ENCODE measurements at places on chromosomes 5 and 9.

GRCh38 chr9:8447601-8448000, 648.0 kb upstream of the DMAC1 start:
- DNase-seq: no peak

DNA sequence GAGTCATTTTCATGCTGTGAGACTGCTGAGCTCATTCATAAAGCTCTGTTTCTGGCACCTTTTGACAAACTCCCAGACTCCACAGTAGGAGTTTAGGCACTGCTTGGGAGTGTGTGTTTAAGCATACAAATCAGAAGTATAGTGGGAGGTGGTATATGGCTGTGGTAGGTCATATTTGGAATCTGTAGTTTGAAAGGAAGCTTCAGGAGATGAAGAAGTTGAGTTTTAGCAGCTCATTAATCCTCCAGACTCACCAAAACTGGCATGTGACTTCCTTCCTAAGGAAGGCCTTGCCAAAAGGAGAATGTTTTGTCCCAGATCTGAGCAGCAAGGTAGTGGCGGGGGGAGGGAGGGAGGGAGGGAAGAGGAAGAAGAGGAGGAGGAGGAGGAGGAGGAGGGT, 52.8 kb downstream of the SAXO1 start:
- no peak for DNase-seq

- no peak for DNase-seq
These were observed 120.5 kb upstream of the BOD1 start for GRCh38 chr5:173736923-173737412.

DNA sequence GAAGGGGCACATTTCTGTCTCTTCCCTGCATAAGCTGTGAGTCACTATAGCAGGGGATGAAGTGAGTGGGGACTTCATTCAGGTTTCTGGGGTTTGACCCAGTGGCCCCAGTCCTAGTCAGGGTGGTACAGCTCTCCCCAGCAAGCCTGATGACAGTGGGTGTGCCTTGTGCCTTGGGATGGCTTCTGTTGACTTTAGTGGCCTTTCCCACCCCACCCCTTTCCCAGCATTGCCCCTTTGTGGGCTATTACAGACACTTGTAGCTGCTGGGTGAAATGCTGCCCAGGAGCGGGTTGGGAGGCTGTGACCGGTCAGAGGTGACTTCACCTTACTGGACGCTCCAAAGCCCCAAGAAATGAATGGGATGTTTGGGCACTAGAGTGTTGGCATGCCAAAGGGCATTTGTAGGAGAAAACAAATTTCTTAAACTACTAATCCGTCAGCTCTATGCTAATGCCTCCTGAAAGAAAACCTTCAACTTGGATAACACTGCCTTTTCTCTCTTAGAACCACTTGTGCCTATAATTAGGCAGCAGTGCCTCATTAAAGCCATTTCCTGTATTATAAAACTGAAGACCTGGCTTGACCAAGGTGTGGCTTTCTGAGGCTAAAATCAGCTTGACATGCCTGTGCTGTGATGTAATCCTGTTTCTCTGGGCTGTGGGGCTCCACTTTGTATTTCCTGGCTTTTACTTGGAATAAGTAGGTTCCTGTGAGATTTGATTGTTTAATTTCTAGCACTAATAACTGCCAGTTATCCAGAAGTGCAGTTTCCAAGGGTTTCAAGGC, 119.0 kb upstream of the SLC25A48 start:
- no peak for DNase-seq

- no peak for DNase-seq
These were observed 30.0 kb downstream of the RAPGEF1 start for GRCh38 chr9:131709771-131710431.

DNA sequence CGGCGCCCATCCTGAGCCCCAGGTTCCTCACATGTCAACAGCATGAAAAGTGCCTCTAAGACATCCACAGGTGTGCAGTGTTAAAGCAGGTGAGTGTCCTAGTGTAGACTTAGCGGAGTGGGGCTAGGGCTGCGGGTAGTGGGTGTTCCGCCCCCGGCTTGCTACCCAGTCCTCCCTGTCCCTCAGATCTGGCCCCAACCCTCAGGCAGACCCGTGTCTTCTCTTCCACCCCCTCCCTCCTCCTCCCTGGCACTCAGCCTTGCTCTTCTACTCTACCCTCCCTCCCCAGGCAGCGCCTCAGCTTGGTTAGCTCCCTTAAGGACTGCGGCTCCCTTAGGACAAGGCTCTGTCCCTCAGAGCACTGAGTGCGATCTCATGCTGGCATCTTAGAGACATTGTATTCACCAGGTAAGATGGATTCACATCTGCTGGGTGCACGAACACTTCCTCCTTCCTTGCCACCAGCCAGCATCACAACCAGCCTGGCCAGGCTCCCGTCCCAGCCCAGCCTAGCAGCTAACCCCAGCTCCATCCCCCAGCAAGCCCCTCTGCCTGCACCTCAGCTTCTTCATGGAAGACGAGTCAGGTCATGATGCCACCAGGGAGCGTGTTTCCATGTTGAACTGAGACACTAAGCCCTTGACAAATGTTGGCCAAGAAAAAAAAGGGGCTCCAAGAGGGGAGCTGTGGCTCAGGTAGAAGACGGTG, 46.8 kb downstream of the NSUN2 start:
- no peak for DNase-seq

GRCh38 chr5:1212881-1213280, 11.5 kb downstream of the SLC6A19 start:
- no peak for DNase-seq

GRCh38 chr5:157602505-157602904, 26.9 kb upstream of the ADAM19 start:
- DNase-seq: no peak

GRCh38 chr9:37311938-37312708, 110.4 kb upstream of the GRHPR start:
- no peak for DNase-seq

- no peak for DNase-seq
These were observed 280.6 kb upstream of the EFNA5 start for GRCh38 chr5:107951309-107951708.

- no peak for DNase-seq
These were observed 186.7 kb upstream of the SLC24A2 start for GRCh38 chr9:19975499-19975898.

GRCh38 chr5:147464211-147464610, 45.7 kb downstream of the DPYSL3 start:
- DNase-seq: no peak

DNA sequence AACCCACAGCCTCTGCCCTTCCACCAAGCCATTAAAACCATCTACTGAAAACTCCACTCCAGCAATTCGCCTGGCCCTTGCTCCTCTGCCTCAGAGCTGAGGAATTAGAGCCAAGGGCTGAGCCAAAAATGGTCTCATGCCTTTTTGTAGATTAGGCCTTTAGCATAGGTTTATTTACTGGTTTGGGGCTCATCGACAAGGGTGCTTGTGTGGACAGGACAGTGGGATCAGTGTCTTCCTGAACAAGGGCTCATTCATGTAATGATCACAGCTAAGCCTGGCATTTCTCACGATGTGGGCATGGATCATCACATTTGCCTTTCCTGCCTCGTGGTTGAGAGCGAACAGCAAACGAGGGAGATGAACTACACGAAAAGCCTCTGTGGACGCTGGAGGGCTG, 59.2 kb upstream of the PHF24 start:
- no peak for DNase-seq

- no peak for DNase-seq
These were observed 36.2 kb upstream of the CKS2 start for GRCh38 chr9:89274838-89275237.

DNA sequence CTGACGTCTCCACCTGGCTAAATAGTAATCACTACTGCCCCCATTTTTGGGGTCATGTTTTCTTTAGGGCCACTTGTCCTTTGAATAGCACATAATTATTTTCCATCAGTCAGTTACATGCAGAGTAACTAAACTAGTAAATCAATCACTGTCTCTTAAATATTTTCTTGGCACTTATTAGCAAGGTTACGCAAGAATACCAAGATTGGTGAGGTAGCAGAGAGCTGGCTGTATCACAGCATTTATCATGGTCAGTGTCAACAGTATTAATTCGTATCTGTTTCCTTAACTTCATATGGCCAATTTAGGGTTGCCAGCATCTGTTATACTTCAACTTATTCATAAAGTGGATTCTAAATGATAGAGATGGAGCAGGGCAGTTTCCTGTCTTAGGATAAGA, 346.8 kb upstream of the FAM174A start:
- DNase-seq: no peak

- no peak for DNase-seq
These were observed 647.8 kb downstream of the CDH9 start for GRCh38 chr5:26390608-26391007.

DNA sequence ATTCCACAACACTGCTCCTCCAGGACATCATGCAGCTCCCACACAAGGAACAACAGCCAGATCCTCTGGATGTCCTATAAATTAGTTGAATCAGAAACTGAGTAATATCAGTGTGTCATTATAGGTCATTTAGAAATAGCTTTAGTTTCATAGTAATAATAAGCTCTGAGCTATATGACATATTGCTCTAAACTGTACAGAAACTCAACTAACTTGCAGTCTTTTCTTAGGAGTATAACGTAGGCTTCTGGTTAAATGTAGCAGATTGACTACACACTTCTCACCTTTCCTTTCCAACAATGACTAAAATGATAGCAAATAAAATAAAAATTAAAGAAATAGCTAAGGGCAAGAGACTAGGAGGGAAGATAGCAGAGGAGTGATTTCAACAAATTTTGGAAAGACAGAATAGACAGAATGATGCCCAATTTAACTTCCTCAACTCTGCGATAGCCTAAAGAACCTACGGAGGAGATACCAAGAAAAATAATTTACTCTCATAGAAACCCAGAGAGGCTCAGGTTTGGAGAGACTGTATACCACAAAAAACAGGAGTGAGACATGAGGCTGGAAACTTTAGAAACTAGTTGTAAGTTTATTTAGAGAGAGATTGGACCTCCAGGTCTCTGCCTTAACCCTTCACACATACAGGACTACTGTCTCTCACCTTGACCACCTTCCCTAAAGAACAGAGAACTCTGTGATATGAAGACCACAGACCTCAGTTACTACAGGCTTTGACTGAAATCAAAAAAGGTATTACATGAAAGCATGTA, 193.7 kb downstream of the TSSK1B start:
- DNase-seq: no peak

- no peak for DNase-seq
These were observed 149.8 kb upstream of the TNC start for GRCh38 chr9:115267790-115268189.

GRCh38 chr5:167642779-167643517, 648.5 kb upstream of the WWC1 start:
- DNase-seq: no peak

- DNase-seq: no peak
These were observed 196.1 kb downstream of the PCSK5 start for GRCh38 chr9:76086539-76086938.

DNA sequence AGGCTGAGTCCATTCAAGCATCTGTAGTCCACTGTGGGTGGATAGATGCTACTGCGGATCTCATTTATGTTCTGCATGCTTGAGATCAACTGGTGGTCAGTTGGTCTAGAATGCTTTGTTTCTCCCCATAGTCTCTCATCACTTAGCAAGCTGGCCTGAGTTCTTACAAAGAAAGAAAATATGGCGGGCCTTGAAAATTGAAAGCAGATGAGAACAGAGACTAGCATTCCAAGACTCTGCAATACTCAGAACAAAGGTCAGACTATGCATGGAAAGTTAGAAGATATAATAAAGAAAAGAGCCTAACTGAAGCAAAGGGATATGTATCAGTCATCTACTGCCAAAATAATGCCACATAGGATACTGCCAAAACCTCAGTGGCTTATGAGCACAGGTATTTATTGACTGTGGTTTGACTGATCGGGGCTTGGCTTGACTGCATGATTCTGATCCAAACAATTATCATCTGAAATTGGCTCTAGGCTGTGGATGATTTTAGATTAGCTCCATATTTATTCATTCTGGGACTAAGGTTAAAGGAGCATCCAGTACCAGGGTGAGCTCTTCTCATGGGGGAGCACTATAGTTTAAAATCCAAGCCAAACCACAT, 258.9 kb downstream of the TAF11L14 start:
- DNase-seq: no peak

DNA sequence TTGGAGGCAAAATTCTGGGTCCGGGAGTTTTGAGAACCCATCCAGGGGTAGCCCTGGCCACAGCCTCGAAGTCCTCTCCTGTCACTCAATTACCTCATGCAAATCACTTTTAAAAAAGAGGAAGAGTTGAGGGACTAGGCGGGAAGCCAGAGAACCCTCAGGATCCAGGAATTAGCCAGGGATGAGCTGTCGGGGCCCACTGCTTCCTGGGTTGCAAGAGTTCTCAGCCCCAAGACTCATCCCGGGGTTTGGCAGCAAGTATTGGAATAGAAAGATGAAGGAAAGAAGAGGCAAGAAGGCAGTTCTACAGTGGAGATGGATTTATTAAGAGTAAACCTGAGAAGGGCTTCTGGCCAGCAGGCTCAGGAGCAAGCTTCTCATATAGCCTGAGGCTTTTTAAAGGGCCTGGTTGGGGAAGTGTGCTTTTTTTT, 25.6 kb downstream of the C9orf50 start:
- DNase-seq: no peak

DNA sequence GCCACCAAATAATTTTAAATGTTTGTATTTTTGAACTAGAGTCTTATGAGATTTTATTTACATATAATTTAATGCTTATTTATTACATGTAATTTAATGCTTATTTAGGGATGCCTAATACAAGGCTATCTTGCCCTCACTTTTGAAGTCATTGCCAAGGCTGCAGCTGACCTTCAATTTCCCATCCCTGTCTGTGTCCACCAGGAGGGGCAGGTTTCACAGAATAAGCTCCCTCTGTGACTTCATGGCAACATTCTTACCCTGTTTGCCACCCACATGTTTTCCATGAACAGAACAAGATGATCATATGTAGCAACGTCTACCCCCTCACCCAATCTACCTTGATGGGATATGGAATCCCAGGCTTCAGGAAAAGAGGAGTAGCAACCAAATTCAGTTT, 27.0 kb downstream of the C5 start:
- no peak for DNase-seq

DNA sequence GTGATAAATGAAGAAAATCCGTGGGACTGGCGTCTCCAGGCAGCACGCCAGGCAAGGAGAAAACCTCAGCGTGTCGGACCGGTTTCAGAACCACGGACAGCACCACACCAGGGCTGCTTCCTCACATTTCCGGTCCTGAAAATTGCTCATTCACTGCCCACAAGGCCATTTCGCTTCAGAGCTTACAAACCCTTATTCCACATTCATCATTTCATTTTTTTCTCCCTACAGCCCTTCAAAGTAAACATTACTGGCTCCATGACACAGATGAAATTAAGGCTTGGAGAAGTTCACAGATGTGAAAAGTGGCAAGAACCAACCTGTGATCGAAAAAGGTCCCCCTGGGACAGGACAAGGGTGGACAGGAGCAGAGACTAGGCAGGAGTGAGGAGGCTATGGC, 1.5 kb upstream of the GPRIN1 start:
- peak; percentile 83 for DNase-seq

GRCh38 chr5:126435261-126435660, 12.1 kb downstream of the GRAMD2B start:
- no peak for DNase-seq

DNA sequence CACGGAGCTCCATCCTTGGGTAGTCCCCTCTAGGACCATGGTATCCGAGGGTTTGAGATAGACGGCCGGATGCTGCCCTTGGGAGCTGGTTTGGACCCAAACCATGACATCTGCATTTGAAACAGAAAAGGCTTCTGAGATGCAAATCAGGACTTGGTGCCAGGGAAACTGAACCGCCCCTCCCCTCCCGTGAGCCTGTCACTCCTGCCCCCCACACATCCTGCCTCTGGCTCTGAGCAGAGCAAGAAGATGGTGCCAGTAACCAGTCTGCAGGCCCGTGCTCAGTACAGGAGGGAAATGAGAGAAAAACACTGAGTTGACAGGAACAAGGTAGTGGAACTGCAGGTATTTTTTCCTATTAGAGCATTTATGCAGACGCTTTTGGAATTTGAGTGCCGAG, 18.6 kb downstream of the ARPC5L start:
- DNase-seq: no peak
